ENCODE measurements at places on chromosomes 7 and 10. TPM values are rescaled to one million over a fixed set of nuclear protein-coding genes. Genes with fewer than 3 reads are reported as not detected.

Gene PPP1R3A
- total RNA-seq: not detected

- no peak for DNase-seq
Measured at GRCh38 chr7:12436896-12437535, 33.4 kb upstream of the VWDE start.

GRCh38 chr10:48799341-48800006 is 114.8 kb downstream of the WDFY4 start:
- no peak for DNase-seq

GRCh38 chr7:50369143-50370026 is 64.9 kb downstream of the IKZF1 start:
- no peak for DNase-seq

GRCh38 chr10:52314822-52315552 is 906 bp downstream of the DKK1 start:
- no peak for DNase-seq

- no peak for DNase-seq
Measured at GRCh38 chr10:99329554-99330346, 594 bp downstream of the CNNM1 start.

All from adrenal gland (tissue), 19 donors.